ENCODE measurements at places on chromosomes 16 and 17.

DNA sequence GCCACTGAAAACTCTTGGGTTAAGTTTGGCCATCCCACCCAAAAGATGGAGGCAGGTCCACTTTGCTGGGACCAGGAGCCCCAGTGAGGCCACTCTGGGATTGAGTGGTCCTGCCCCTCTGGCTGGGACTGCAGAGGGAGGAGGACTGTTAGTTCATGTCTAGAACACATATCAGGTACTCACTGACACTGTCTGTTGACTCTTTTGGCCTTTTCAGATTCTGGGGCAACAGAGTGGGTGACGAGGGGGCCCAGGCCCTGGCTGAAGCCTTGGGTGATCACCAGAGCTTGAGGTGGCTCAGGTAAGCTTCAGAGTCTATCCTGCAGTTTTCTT lies 19.5 kb upstream of the CYLD start:
- no peak for DNase-seq

- DNase-seq, result no peak
Observed at GRCh38 chr16:27500801-27501200, 48.9 kb downstream of the GTF3C1 start.

DNA sequence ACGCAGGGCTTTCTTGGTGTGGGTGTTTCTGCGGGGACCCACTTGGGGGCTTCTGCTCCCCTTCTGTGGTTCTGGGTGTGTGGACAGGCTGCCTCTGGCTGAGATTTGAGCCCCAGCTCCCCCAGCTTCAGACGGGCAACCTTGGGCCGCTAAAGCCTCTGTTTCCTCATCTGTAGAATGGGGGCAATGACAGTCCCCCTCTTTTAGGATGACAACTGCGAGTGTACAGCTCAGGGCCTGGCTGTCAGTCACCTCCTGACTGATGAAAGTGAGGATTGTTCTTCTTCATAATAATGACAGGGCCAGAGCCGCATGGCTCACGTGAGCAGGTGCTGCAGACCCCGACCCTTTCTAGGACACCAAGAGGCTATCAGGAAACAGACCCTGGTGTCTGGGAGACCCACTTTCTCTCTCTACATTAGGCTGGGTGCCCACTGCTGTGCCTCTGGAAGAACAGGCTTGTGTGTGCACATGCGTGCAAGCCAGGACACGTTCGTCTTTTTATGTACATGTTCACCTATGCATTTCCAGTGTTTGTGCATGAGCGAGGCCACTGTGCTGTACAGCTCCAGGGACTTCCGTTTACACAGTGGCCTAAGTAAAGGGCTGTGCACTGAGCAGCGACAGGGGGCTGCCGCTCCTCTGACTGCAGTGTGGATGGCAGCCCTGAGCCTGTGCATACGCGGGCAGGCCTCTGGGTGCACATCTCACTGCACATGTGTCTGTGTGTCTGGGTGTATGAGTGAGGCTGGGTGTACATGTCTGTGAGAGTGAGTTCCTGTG lies 4.6 kb downstream of the SPNS3 start:
- no peak for DNase-seq

DNA sequence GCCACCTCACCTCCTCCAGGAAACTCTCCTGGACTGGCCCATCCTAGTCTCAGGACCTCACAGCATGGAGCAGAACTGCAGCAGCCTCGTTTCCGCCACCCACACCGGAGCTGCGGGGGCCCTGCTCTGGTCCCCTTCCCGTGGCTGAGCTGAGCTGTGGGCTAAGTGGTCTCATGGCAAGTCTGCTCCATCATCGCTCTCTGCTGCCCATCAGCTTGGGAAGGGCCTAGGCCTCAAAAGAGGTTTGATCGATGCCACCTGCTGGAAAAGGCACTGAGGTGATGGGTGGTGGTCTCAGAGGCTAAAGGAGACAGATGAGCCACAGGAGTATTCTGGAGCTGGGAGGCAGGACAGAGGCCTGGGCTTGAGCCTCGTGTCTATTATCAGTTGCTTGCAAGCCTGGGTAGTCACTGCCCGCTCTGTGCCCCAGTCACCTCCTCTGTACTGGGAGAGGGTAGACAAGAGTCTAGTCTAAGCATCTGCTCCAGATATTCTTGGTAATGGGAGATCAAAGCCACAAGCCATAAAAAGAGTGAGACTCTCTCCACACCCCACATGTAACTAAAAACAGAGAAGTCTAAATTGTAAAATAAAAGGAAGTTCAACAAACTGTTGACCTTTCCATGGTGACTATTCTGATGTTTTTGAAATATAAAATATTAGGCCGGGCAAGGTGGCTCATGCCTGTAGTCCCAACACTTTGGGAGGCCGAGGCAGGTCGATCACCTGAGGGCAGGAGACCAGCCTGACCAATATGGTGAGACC lies 1.6 kb downstream of the ITGAE start:
- no peak for DNase-seq

DNA sequence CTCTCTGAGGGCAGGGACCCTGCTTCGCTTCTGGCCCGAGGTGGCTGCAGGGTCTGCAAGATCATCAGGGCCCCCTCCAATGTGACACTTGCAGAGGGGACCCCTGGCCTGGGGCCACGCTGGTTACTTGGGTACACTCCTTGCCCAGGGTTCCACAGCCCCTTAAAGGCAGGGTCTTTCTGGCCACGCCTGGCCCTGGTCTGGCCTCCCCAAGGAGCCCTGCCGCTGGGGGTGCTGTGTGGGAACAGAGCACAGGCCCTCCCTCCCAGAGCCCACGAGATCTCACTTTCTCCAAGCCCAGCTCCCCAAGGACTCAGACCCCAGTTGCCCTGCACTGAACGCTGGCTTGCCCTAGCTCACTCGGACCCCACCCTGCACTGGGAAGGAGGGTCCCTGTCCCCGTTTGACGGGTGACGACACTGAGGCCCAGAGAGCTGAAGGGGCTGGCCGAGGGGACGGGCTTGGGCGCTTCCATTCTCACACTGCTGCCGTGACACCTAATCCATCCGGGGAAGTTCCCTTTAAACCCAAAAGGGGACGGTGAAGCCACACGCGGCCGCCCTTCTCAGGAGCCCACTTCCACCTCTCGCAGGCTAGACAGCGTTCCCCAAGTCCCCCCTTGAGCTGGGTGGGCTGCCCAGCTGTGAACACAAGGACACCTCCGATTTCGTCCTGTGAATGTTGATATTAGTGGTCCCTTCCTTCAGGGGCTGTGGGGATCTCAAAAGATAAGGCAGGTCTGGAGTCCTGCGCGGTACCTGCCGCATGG lies 26.9 kb upstream of the OSGIN1 start:
- no peak for DNase-seq

DNA sequence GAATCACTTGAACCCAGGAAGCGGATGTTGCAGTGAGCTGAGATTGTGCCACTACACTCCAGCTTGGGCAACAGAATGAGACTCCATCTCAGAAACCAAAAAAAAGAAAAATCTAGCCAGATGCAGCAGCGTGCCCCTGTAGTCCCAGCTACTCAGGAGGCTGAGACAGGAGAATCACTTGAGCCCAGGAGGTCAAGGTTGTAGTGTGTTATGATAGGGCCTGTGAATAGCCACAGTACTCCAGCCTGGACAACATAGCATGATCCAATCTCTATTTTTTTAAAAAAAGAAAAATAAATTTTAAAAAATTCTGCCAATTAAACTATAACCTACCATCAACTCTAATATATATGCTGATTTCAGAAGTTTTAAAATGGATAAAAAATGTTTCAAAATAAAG lies 15.8 kb downstream of the PHLPP2 start:
- no peak for DNase-seq

GRCh38 chr16:80417706-80418271 lies 123.0 kb upstream of the DYNLRB2 start:
- no peak for DNase-seq

Measured in CMK (cell line).